Fibroblast of skin of back (primary cell): ENCODE measurements at places on chromosomes 11 and 22.

DNA sequence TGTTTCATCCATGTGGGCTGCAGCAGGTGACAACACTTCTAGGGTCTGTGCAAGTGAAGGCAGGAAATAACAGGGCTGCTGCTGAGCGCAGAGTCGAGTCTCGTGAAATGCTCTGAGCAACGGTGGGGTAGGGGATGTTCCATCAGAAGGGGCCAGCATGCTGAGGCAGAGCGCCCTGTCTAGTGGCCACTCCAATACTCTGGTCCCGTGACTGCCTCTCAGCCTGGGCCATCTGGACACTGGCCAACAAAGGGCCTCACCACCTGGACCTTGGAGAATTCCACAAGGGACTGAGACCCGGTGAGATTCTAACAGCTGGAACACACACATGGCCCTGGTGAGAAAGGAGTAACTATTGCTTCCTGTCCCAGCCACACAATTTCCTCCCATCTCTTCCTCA lies 375.7 kb downstream of the SHANK2 start:
- DNase-seq: no peak

DNA sequence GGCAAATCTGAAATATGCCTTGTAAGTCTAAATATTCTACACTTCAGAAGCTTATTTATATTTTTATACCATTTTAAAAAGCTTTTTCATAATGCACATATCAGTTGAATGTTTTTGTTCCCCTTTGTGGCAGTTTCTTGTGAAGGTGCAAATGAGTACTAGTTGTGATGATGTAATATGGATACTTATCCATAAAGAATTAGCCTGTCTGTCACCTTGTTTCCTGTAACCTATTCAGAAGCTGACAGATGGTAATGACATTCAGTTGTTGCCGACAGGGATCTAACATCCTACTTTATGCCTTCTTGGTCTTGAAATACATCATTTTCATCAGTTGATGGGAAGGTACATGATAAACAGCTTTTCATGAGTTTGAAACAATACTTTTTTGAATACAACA lies 2.9 kb downstream of the QSER1 start:
- DNase-seq: no peak

DNA sequence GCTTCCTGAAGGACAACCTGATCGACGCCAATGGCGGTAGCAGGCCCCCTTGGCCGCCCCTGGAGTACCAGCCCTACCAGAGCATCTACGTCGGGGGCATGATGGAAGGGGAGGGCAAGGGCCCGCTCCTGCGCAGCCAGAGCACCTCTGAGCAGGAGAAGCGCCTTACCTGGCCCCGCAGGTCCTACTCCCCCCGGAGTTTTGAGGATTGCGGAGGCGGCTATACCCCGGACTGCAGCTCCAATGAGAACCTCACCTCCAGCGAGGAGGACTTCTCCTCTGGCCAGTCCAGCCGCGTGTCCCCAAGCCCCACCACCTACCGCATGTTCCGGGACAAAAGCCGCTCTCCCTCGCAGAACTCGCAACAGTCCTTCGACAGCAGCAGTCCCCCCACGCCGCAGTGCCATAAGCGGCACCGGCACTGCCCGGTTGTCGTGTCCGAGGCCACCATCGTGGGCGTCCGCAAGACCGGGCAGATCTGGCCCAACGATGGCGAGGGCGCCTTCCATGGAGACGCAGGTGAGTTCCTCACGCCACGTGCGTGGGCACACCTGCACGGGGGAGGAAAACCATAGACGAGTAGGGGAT lies 1.5 kb downstream of the BCR start:
- no peak for DNase-seq

- no peak for DNase-seq
These were observed 14.6 kb upstream of the ANO1 start for GRCh38 chr11:70063555-70063954.

DNA sequence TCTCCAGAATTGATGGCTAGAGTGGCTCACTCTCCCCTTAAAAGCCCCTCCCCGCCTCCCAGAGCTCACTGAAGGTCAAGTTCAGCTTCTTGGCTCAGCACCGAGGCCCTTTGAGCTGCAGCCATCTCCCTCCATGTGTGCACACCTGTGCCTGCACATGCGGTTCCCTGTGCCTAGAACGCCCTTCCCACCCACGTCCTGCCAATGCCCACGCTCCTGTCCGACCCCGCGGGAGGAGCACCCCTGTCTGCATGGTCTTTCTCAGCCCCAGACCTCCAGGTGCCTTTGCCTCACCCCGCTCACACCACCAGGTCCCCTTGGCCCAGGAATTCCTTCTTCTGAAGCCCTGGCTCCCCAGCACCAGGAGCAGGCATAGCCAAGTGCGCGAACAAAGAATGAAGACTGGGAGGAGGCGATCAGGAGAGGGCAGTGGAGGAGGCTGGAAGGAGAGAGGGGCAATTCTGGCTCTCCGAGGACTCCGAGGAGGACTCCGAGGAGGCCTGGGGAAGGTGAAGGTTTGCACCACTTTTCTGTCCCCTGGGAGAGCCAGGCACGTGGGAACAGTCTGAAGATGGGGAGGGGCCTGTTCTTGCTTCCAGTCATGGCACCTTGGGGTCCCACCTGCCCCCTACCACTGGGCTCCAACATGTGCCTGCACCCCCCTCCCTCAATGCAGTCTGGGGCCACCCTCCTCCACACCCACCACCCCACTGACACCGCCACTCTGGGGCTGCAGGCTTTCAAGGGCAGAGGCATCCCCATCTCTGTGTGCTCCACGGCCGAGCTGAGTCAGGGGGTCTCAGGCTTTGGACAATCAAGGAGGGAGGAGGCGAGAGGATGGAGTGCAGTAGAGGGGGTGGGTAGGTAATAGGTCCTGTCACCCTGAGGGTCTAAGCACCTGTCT lies 17.7 kb downstream of the IGF2 start:
- no peak for DNase-seq

DNA sequence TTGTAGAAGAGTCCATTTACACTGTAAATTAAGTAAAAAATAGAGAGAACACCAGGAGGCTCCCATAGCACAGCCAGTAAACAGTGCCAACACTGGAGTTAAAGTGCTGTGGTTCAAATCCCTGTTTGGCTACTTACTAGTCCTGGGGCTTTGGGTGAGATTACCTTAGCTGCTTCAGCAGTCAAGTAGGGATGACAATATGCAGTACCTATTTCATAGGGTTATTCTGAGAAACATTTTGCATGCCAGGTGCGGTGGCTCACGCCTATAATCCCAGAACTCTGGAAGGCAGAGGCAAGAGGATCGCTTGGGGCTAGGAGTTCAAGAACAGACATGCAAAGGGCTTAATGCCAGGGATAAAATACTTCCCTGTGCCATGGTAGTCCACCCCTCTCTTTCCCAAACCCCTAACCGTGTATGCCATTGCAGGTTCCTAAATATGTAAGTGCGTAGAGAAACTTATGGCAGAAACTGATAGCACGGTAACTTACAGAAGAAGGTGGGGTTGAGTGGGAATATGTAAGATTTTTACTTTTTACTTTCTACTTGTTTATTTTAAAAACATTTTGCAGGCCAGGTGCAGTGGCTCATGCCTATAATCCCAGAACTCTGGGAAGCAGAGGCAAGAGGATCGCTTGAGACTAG lies 86.4 kb upstream of the PICALM start:
- DNase-seq: no peak

DNA sequence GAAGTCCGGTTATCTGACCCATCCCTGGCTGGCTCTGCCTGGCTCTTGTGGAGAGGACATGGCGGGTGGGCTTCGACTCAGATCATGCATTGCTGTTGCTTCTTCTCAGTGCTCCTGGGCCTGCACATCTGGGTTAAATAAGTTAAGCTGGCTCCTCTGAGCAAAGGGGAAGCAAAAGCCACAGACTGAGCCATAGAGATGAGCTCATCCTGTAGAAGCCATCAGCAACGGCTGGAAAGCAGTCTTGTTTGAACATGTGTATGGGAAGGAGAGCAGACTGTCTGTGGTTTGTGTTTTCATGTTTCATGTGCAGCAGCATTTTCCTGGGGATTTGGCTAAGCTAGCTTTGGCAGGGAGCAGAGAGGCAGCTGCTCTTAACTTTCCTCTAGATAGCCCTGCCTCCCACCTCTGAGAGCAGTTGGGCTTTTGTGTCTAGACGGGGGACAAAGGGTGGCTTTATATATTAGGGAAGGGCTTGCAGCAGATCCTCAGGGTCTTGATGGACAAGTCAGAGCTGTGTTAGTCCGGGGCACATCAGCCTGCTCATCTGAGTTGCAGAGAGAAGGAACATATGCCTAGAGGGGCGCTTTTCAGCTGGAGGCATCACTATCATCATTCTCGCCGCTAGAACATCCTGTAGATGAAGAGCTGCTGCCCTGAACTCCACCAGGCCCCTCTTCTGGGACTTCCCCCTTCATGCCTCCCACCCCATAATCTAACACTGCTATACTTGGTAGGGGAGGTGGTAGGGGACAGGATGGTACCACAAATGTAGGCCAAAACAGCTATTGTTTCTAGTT lies 14.9 kb downstream of the DCPS start:
- DNase-seq: peak; percentile 93

GRCh38 chr11:8828046-8828445 lies 82.9 kb upstream of the AKIP1 start:
- DNase-seq: no peak

- peak; percentile 46 for DNase-seq
These were observed 9.9 kb upstream of the NDUFS8 start for GRCh38 chr11:68020575-68020974.

DNA sequence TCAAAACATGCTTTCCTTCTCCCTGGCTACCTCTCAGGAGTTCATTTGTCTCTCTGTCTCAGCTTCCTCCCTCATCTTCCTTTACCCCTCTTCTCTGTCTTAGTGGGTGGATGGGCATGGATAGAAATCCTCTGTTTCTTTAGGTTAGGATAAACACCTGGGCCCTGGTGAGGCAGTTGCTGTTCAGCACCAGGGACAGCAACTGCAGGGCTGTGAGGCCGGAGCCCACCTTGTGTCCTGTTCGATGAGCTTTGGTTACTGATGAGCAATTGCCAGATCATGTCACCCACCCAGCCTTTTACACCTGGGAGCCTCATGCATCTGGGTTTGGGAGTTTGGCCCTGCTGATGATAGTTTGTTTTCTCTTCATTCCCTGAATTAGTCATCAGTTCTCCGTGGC lies 6.1 kb upstream of the CRYBB3 start:
- no peak for DNase-seq

DNA sequence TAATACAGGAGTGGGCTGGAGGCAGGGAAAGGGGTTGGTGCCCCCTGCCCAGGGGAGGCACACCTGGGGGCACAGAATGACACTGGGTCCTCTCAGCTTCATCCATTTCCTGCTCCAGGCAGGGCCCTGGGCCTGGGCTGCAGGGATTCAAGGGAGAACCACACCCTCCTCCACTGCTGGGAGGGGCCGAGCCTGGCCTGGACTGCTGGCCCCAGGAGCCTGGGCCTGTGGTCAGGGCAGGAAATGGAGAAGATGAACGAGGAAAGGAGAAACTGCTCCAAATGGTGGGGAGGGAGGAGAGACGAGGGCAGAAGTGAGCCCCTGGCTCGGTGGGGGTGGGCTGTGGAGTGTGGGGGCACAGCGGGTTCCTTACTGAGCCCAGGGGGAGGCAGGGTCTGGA lies 38.1 kb upstream of the KCNQ1OT1 start:
- no peak for DNase-seq

DNA sequence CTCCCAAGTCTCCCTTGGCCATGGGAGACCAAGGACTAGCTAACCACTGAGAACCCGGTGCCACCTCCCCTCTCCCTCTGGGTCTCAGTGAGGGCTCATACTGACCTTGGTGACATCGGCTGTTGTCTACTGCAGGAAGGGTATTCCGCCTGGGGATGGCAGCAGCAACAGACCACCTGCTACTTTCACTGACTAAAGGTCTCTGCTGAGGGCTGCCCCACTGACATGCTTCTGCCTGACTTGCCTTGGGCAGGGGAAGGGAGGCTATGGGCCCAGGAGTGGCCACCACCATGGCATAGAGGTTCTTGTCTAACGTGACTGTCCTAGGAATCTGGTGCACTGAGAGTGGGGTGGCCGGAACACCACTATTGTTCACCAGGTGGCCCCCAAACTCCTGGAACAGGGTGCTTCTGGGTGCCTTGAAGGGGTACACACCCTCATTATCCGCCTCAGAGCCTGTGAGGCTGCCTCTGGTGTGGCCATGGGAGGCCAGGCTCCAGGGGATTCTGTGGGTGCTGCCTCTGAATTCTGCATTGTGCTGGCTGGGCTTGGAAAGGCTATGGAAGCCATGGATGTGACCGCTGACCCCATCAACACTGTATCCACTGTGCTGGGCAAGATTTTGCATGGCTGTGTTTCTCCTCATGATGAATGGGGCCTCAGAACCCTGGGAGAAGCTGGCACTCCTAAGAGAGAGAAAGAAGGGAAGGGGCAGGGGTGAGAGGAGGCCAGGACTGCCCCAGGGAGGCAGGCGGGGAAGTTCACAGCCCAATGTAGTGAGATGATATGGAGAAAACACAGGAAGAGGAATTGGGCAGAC lies 38.3 kb downstream of the GAB4 start:
- DNase-seq: no peak

- no peak for DNase-seq
These were observed 256.9 kb upstream of the PITPNB start for GRCh38 chr22:28175730-28176492.

DNA sequence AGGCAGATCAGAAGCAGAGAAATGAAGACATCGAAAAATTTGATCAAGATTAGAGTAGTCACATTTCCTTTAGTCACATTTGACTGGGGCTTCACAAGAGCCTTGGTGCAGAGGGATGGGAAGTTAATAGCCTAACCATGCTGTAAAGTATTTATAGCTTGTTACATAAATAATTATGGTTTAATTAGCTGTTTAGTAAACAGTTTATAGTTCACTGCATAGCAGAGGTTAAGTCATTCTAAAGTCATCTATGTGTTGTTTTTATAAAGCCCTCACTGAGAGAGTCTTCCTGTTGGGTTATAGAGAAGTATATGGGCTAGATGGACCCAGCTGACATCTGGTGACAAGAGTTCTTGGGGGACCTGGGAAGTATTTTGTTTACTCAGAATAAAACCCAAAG lies 47.1 kb downstream of the INSC start:
- no peak for DNase-seq

DNA sequence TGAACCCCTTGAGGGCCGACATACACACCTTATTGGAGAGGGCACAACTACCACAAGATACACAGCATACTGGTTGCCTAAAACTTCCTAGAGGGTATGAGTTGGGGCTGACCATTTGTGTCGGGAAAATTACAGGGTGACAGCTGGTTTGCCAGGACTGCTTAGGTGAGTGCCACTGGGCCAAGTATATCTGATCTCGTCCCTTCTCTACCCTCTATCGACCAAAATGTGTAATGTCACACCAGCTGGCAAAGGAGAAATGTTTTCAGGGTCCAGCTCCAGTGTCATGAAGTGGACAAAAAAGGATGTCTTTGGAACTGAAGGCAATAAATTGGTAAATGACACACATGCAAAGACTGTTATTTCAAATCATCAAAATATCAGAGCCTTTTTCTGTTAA lies 126.1 kb downstream of the PGR start:
- no peak for DNase-seq

- DNase-seq: no peak
These were observed 20.6 kb upstream of the RAPSN start for GRCh38 chr11:47469361-47470179.

DNA sequence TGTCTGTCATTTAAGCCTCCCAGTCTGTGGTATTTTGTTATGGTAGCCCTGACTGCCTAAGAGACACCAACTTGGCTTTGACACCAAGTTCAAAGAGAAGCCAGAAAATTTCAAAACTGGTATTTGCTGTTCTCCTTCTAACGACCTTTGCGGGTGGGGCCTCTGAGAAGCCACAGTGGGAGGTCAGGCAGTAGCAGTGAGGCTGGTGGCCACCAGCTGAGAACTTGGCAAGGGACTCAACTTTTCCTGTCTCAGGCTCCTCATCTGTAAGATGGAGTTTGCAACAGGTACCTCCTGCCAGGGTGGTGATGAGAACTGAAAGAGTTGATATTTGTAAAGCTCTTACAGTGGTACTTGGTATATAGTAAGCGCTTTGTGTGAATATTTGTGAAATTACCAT lies 183.4 kb downstream of the BCR start:
- DNase-seq: no peak
